ENCODE measurements at places on chromosomes 7 and 10.

DNA sequence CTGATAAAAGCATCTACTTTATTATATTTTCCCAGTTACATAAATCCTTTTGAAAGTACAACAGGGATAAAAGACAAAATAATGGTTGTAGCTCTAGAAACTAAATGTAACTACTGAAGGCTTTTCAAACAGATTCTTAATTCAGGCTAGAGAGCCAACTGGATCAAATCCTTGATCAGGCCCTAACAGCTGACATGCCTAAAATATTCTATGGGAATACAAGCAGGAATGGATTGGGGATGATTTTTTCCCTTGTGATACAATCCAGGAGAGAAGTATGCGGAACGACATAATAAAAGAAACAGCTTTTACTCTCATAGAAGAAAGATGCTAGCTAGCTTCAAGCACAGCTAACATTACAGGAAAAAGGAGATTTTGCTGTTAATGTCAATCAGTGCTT is 49.0 kb downstream of the NT5C2 start:
- no peak for DNase-seq

DNA sequence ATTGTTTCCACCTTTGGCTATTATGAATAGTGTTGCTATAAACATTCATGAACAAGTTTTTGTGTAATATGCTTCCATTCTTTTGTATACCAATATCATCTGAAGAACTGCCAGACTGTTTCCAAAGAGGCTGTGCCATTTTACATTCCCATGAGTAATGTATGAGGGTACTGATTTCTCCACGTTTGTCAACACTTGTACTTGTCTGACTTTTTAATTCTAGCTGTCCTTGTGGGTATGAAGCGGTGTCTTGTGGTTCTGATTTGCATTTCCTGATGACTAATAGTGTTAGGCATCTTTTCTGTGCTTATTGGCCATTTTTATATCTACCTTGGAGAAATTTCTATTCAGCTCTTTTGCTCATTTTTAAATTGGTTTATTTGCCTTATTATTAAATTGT is 52.8 kb downstream of the LSMEM1 start:
- no peak for DNase-seq

DNA sequence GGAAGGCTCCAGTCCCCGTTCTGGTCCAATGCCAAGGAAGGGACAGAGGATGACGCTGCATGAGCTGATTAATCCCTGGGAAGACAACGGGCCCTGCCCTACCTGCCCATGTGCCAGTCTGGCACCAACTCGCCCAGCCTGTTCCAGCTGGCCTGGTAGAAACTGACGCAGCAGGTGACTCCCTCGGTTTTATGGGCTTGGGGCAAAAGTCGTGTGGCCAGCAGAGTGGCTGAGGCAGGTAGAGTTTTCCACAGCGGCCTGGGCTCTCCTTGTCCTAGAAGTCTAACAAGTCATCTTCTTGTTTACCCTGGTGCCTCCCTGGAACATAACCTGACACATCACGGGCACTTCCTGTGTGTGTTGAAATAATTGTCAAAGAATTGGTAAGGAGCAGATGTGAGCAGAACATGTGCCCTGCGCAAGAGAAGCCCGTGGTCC is 20.4 kb upstream of the LMTK2 start:
- DNase-seq, result no peak

DNA sequence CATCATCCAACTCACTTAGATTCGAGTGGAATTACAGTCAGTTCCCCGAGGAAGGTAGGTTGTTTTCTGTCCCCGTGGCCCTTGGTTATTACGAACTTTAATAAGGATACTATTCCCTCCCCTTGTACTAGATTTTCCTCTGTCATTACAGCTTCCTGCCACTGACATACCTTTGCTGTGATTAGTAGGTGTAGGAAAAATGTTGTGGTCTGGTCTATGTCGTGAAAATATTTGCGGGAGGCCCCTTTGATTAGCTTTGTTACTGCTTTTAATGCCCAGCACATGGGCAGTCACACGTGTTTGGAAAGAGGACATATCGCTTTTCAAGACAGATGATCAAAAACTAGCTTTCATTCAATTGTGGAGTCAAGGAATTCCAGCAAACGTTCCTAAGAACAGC is 92.2 kb downstream of the GATA3 start:
- no peak for DNase-seq

- peak; percentile 37 for DNase-seq
These were observed 70.1 kb upstream of the COL1A2 start for GRCh38 chr7:94324380-94325121.

DNA sequence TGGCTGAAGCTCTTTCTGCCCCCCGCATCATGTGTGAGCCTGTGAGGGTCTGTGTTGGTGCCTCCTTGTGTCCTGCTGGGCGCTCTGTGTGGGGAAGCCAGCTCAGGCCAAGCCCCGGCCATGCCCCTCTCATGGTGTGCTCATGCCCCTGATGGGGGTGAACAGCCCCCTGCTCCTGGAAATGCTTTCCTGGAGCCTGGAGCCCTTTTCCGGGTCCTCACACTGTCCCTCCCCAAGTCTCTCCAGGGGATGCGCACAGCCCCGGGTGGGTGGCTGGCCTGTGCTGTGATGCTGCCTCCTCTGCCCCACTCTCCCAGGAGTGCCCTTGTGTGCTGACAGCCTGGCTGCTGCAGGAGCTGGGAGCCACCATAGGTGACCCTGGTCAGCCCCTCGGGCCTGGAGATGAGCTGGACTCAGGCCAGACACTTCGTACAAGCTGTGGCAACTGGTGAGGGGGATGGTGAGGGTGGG is 20.8 kb upstream of the ZNF862 start:
- DNase-seq, result no peak

- DNase-seq, result peak; percentile 60
These were observed 204.1 kb downstream of the TRIL start for GRCh38 chr7:28754027-28754426.

DNA sequence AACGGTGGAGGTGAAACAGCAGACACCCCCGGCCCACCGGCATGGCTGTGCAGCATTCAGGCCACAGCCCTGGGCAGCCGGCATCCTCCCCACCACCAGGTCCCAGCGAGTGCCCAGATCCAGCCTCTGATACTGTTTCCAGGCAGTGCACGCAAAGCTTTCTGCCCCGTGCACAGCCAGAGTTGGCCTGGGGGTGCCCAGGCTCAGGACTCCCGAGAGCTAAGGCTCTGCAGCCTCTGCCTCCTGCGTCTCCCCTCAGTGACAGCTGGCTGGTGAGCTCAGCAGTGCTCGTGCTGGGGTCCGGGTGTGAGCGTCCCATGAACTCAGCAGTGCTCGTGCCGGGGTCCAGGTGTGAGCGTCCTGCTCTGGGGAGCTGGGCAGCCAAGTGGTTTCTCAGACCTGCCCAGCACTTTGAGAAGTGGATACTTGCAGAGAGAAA is 65.4 kb downstream of the CFAP46 start:
- no peak for DNase-seq

GRCh38 chr10:88526501-88527105 is 56.5 kb downstream of the RNLS start:
- no peak for DNase-seq

GRCh38 chr7:151615058-151615457 is 95.4 kb upstream of the RHEB start:
- DNase-seq, result no peak

DNA sequence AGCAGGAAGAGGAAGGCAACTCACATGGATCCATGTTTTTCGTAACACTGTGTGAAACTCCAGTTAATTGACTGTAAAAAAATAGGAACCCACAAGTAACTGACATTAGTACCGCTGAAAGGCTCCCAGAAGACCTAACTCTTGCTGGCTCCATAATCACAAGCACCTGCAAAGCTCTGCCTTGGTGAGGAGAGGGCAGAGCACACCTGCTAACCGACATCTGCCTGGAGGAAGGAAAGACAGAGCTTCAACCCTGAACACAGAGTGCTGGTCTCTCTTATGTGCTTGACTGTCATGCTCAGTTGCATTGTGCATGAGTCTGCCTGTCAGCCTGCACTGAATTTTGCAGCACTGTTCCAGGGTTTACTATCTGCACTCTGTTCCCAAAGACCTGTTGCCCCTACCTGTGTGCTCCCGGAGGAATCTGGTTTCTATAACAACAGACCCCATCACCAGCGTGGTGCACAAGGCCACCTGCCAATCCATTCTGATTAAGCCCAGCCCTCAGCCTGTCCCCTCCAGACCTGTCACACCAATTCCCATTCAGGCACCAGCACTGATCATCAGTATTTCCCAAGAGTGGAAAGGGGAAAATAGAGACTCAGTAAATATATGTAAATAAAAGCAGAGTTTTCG is 63.1 kb upstream of the ANKRD1 start:
- DNase-seq, result no peak

DNA sequence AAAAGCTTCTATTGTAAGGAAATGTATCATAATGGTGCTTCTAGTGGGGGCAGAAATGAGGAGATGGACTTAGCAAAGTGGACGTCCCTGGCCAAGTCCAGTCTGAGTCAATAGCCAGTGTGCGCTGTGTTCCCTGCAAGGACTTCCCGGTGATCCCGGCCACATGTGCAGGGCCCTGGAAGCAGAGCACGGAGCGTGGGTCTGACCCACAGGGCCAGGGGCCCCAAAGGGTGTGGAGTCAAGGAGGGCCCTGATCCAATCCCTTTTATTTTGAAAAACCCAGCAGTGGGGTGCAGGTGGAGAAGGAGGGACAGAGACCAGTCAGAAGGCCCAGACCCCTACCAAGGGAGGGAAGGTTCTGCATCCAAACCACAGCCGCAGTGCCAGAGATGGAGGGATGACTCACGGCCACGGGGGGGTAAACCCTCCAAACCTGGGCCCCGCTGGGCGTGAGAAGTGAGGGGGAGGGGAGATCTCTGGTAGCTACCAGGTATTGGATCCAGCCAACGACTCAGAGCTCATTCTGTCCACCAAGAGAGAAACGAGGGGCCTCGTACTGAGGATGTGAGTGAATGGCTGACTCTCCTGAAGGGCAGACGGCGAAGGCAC is 57.2 kb upstream of the VIPR2 start:
- no peak for DNase-seq

DNA sequence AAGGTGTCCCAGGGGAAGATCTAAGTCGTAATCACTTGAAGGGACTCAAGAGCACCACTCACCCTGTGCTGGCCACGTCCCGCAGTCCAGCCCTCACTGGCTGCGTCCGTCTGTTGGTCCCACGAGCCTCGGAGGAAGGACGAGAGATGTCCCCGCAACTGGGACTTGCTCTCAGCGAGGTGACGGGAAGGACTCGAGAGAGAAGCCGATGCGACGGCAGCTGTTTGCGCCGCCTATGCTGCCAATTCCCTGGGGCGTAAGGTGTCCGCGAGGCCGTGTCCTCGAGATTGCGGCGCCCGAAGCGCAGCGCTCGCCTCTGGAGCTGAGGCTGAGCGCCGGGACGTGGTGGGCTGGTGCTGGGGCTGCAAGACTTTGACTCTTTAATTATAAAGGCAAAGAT is 100.6 kb upstream of the SEMA3E start:
- no peak for DNase-seq

DNA sequence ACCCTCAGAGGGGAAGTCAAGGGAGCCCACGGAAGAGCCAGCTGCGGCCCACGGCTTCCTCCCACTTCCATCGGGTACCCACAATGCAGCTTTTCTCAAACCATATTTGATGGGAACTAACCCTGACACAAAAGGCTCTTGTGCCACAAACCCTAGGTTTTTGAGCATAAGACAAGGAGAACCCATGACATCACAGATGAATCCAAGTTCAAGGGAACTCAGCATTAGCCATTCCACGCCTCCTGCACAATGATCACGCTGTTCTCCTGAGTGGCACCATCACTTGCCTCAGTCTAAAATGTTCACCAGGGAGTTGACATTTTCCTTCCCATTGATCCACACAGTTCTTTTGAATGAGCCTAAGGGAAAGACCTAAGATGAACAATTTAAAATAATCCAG is 70.4 kb downstream of the ITIH5 start:
- no peak for DNase-seq

DNA sequence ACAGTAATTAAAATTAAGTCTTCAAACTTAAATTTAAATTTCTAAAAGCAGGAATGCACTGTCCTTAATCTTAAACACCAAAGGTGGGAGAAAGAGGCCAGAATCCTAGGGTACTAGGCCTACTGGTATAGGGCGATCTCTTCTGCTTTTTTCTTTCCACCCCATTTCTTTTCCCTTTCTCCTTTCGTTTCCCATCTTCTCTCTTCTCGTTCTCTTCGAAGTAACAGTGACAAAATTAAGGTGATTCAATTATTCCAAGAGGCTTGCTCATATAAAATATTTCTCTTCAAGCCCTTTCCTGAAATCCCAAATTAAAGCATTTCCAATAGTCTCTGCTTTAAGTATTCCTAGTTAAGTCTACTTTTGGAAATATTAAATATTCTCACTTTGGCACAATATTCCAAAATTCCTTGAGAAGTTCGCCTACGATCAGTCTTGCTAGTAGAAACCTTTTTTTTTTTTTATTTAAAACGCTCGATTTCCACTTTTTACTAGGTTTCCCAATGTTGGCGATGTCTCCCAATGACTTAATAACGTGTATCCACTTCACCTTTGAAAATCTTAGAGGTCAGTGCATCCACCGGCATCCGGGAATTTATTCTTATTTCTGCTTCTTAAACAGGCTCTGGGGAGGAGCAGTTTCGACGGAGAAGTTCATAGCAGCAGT is 765 bp upstream of the LCOR start:
- DNase-seq, result no peak

- DNase-seq, result no peak
These were observed 14.3 kb downstream of the KCTD7 start for GRCh38 chr7:66642932-66643331.

- no peak for DNase-seq
These were observed 456.1 kb downstream of the PHTF2 start for GRCh38 chr7:78254726-78255055.

DNA sequence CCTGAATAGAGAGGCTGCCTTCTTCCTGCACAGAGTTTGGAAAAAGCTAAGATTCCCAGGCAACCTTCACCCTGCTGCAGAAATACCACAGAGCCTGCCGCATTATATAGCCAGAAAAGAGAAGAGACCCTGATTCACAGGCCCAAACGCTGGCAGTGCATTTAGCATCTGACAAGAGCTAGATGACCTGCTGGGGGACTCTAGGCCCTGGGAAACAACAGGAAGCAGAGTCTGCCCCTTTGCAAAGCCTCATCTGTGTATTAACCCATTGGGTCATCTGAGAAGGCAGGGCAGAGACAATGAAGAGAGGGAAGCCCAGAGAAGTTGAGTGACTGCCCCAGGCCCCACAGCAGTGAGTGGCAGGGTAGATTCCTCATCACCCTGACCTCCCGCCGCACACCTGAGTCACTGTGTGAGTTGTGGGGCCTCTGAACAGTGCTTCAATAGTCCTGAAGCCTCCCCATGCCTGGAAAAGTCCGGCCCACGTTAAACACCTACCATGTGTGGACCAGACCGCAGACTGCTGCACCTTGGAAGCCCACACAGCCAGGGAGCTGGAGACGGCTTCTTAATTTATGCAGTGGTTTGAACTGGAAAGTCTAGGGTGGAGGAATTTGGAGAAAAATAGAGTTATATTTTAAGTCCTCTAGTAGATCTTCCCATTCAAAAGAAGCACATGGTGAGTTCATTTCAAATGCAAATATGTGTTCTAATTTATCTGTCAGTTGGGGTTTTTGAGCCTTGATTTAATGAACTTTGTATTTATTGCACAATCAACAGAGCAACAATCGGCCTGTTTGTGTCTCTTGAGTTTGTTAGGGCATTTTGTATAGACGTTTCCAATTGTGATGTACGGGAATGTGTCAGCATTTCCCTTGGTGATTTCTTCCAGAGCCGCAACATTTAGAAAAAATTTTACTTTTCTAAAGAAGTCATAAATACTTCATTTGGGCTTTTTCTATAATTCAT is 80.4 kb upstream of the GPR26 start:
- no peak for DNase-seq
